ENCODE measurements at places on chromosomes 3 and 15.

DNA sequence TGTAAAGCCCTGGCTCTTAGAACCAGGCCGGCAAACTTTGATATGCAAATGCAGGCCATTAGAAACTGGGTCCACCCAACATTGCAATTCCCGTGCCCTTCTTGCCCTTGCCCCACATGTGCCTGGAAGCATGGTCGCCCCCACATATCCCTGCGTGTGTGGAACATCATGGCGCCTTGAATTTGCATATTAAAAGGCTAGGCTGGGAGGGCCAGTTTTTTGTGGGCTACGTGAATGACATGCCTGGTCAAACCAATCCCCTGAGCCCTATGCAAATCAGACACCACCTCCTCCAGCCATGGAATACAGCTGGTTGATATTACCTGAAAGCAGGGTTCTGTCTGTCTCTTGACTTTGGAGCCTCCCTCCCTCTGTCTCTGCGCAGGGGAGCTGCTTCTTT, 58.7 kb upstream of the ARHGEF26 start:
- no peak for DNase-seq

DNA sequence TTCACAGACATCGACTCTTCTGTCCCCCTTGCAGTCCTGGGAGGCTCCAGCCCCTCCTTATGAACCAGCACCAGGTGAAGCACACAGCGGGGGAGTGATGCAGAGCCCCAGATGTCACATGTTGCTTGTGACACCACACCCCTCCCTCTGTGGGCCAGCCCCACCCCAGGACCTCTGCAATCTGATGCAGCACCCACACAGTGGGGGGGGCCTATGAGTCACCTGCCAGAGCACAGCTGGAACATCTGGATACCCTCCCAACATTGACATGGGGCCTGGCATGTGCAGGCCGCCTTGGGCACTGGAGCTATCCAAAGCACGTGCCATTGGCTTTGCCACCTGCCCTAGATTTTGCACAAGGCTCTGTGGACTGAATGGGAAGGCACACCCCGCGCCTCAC, 70.5 kb downstream of the FEM1B start:
- DNase-seq = no peak

GRCh38 chr15:33292717-33293307, 18.0 kb upstream of the RYR3 start:
- peak; percentile 8 for DNase-seq

DNA sequence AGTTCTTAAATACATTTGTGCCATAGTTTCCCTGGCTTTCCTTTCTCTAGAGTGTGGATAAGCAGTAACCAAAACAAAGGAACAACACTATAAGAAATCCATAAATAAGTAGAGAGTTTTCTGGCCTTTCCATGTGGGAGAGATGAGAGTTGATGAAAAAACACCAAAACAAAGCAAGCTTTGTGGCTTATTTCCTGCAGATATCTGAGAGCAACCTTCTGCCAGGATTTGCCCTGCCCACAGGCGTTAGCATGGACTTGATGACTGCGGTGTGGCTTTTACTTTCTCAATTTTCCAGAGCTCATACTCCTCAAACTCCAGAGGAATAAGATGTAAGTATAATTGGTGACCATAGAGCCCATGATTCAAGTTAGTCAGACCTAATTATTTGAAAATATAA, 194.9 kb downstream of the RAP2B start:
- DNase-seq = no peak

DNA sequence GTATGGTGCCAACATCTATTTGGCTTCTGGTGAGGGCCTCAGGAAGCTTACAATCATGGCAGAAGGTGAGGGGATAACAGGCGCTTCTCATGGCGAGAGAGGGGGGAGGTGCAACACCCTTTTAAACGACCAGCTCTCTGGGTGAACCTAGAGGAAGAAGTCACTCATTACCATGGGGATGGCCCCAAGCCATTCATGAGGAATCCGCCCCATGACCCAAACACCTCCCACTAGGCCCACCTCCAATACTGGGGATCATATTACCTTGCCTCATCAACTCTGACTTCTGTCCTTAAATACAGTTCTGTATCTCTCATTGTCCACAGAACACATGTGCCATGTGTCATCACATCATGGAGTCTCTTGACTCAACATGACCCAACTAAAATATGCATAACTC, 37.5 kb upstream of the CLRN1 start:
- DNase-seq = no peak
